ENCODE measurements at places on chromosomes 4 and X. TPM values are rescaled to one million over a fixed set of nuclear protein-coding genes. Genes with fewer than 3 reads are reported as not detected.

DNA sequence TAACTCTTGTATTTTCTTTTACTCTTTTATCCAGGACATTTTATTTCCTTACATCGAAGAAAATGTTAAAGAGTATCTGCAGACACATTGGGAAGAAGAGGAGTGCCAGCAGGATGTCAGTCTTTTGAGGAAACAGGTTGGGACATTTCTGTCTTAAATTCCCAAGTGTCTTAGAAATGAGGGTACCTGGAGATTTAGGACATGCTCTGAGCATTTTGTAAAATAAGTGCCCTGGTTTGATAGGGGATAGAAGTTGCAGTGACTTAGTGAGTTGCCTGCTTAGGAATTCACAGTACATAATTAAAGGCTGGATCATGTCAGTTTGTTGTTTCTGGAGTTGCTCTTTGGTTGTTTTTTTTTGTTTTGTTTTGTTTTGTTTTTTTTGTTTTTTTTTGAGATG, 17.5 kb downstream of the ENOPH1 start:
- no peak for DNase-seq

- no peak for DNase-seq
Measured at GRCh38 chr4:170884969-170885570, 795.3 kb upstream of the AADAT start.

- no peak for DNase-seq
Measured at GRCh38 chrX:9997524-9997923, 30.4 kb downstream of the CLDN34 start.

DNA sequence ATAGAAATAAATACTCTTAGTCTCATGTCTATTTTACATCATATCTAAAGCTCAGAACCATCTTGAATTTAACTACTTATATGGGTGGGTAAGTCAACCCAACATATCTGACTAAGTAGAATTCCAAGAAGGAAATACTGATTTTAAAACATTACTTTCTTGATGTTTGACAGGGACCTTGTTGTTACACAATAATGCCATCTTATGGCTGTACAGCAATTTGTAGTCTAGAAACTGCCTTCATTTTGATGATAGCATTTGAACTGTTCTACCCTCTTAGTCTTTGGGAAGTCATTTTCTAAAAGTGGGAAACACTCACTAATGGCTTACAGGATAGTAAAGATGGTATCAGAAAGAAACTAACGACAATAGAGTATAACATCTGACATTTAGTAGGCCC, 929.5 kb downstream of the DMD start:
- no peak for DNase-seq

The CCNA2 gene
- total RNA-seq = 39.8 TPM

GRCh38 chr4:122854447-122855352, 28.1 kb downstream of the FGF2 start:
- DNase-seq = peak; percentile 40

Data from uterus (tissue), 4 donors.